ENCODE measurements at places on chromosomes 5 and 9.

DNA sequence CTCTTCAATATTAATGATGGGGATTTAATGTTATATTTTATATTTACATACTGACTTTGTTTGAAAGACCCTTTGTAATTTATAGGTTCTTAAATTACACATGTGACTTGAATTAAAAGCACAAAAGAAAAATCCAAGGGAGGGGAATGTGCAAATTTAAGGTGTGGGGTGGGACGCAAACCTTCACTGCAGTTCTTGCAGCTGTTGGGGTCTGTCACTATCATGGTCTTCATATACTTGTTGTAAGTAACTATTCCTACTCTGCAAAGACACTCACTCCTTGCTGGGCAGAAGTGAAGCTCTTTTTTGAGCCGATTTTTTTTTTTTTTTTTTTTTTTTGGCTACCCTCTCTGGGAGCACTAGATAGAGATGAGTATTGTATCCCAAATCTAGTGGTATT, 505.3 kb downstream of the ARHGEF28 start:
- DNase-seq: no peak

GRCh38 chr9:83986195-83986594, 5.6 kb downstream of the RMI1 start:
- no peak for DNase-seq

GRCh38 chr5:80250801-80251200, 5.0 kb downstream of the SERINC5 start:
- DNase-seq: no peak

GRCh38 chr5:157842185-157842584, 16.8 kb downstream of the CLINT1 start:
- no peak for DNase-seq

GRCh38 chr5:158590746-158591300, 508.9 kb downstream of the EBF1 start:
- DNase-seq: no peak

DNA sequence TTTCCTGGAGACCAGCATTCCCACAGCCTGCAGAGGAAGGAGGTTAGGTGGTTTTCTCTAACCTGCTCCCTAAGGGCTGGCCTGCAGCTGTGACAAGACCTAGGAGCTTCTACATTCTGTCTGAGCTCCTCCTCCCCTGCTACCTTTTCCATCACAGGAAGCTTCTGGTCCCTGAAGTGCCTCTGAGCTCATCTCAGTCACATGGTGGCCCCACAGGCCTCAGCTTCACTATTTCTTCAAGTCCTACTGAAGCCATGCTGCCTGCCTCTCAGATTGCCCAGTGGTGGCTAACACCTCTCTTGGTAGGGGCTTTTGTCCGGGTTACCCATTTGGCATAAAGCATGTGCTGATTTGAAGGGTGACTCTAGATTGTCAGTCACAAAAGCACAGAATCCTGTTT, 259.4 kb downstream of the CRB2 start:
- no peak for DNase-seq
